ENCODE measurements at places on chromosomes 5 and 9. TPM values are rescaled to one million over a fixed set of nuclear protein-coding genes. Genes with fewer than 3 reads are reported as not detected.

Gene RASGRF2
- 19.4 TPM for total RNA-seq

Gene TRPM6
- not detected for total RNA-seq

Gene TMEFF1
- total RNA-seq: not detected

DNA sequence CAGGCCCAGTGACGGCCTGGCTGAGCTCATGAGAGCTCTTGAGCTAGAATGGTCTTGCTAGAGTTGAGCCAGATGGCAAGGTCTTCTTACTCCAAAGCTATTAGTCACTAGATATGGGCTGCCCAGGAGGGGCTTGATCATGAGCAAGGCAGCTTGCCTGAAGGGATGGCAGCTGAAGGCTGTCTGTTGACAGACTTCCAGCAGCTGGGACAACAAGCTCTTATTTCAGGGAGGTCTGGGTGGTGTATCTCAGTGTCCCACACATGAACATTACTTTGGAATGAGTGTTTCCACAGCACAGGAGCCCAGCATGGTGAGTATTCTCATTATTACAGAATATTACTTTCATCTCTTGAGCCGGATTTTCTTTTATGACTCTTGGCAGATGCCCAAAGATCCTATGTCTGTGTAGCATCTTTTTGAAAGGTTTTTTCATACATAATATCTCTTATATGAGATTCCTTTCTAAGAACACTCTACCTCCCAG lies 414.1 kb downstream of the ARHGEF28 start:
- H3K4me1 ChIP-seq: no peaks in the 10 kb centered on the region
- no peak overlapping the region for H3K4me3 ChIP-seq
- H3K36me3 ChIP-seq: no peaks in the 10 kb centered on the region

Gene OMD
- not detected for total RNA-seq

GRCh38 chr5:41955432-41956024 lies 30.4 kb downstream of the FBXO4 start:
- no peak overlapping the region for H3K27ac ChIP-seq
- H3K4me3 ChIP-seq: no peak overlapping the region
- no peaks in the 10 kb centered on the region for H3K36me3 ChIP-seq
- 0 out of 2 replicates have a peak, but pooled peaks cover 2% of the 10 kb centered on the region for H3K27me3 ChIP-seq
- no peak for DNase-seq
- H3K4me1 ChIP-seq: no peaks in the 10 kb centered on the region

GRCh38 chr5:72623936-72624335 lies 116.7 kb upstream of the ZNF366 start:
- H3K36me3 ChIP-seq: no peaks in the 10 kb centered on the region
- H3K4me3 ChIP-seq: no peak overlapping the region
- H3K27me3 ChIP-seq: no peaks in the 10 kb centered on the region
- no peak for DNase-seq
- H3K27ac ChIP-seq: no peak overlapping the region

- H3K27me3 ChIP-seq: no peaks in the 10 kb centered on the region
- H3K27ac ChIP-seq: no peak overlapping the region
- no peak overlapping the region for H3K4me3 ChIP-seq
- H3K4me1 ChIP-seq: no peaks in the 10 kb centered on the region
- H3K36me3 ChIP-seq: no peaks in the 10 kb centered on the region
These were observed 57.9 kb upstream of the SIMC1 start for GRCh38 chr5:176180339-176180738.

Gene C9orf152
- not detected for total RNA-seq

DNA sequence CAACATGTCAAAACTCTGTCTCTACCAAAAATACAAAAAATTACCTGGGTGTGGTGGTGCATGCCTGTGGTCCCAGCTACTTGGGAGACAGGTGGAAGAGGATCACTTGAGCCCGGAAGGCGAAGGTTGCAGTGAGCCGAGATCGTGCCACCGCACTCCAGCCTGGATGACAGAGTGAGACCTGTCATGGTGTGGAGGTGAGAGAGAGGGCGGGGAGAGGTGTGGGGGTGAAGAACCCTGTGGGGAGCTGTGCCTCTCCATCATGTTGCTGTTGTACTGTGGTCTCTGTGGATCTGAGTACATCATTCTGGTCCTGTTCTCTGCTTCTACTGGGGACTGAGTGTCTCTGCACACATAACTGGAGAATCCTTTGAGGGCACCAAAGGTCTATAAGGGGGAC lies 11.3 kb upstream of the SLC34A1 start:
- H3K4me1 ChIP-seq: peaks cover 15% of the 10 kb centered on the region
- no peak for DNase-seq
- H3K27me3 ChIP-seq: no peaks in the 10 kb centered on the region
- no peak overlapping the region for H3K4me3 ChIP-seq
- H3K36me3 ChIP-seq: peaks cover 4% of the 10 kb centered on the region
- H3K27ac ChIP-seq: no peak overlapping the region

Gene OLFML2A
- total RNA-seq: not detected

GRCh38 chr9:18331310-18331684 lies 142.7 kb upstream of the ADAMTSL1 start:
- no peak for DNase-seq
- H3K27me3 ChIP-seq: no peaks in the 10 kb centered on the region
- H3K36me3 ChIP-seq: no peaks in the 10 kb centered on the region
- H3K4me3 ChIP-seq: no peak overlapping the region

Gene FNIP1
- 38.1 TPM for total RNA-seq

Gene TAS2R1
- total RNA-seq: not detected

DNA sequence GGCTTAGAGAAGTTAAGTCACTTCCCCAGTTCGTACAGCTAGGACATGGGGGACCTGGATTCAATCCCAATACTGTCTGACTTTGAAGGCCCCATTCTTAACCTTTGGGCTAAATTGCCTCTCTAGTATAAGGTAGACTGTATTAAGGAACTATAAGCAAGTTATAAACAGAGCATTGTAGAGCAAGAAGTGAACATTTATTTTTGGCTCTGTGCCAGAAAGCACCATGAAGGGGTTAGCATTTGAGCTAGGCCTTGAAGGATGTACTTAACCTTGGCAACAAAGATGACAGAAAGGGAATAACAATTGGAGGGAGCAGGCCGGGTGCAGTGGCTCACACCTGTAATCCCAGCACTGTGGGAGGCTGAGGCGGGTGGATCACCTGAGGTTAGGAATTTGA lies 32.8 kb downstream of the GALNT10 start:
- H3K4me3 ChIP-seq: no peak overlapping the region
- no peaks in the 10 kb centered on the region for H3K4me1 ChIP-seq
- H3K36me3 ChIP-seq: no peaks in the 10 kb centered on the region
- no peak overlapping the region for H3K27ac ChIP-seq
- no peak for DNase-seq

GRCh38 chr5:126253406-126253805 lies 169.8 kb upstream of the GRAMD2B start:
- no peak for DNase-seq
- H3K27ac ChIP-seq: no peak overlapping the region
- no peak overlapping the region for H3K4me3 ChIP-seq
- no peaks in the 10 kb centered on the region for H3K4me1 ChIP-seq
- no peaks in the 10 kb centered on the region for H3K27me3 ChIP-seq
